Activated naive CD4-positive, alpha-beta T cell treated with anti-CD3 and anti-CD28 coated beads, Interleukin-2, amount 50 U/mL, for 72 hours (primary cell): ENCODE measurements at places on chromosomes 7 and 10.

DNA sequence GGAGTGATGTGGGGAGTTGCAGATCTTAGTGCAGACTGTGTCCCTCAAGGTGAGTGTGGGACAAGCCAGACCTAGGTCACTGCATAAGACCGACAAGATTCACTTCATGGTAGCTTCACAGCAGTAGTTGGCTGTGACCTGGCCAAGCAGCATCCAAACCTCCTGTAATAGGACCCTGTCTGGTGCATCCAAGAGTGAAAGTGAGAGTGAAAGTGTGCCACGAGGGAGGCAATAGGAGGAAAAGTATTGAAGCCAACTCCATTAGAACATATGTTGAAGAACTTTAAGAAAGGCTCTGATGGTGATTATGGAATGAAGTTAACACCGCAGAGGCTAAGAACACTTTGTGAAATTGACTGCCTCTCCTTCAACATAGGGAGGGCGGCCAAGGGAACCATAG lies 7.8 kb upstream of the ZNF33B start:
- DNase-seq, result no peak

- DNase-seq, result no peak
Observed at GRCh38 chr7:23915236-23915635, 205.2 kb downstream of the STK31 start.

DNA sequence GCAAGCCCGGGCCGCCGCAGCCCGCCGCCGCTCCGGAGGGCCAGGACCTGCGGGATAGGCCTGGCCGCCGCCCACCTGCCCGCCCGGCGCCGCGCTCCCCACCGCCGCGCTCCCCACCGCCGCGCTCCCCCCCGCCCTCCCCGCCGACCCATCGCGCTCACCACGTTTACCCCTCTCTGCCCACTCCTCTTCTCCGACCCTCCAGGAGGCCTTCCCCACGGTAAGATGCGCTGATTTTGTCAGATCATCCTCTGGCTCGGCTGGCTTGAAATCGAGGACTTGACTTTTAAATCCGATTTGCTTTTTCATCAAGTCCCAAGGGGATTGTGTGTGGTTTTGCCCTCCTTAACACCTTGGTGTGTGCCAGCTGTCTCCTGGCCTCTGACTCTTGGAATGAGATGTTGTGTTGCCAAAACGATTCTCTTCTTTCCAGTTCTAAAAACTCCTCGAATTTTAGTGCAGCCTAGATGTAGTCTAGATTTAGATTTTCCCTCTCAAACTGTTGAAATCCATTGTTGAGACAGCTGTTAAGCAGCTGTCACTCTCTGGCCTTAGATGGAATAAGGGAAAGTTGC lies 738 bp downstream of the POM121 start:
- DNase-seq, result no peak

GRCh38 chr10:17710181-17710580 lies 41.8 kb upstream of the TMEM236 start:
- no peak for DNase-seq

DNA sequence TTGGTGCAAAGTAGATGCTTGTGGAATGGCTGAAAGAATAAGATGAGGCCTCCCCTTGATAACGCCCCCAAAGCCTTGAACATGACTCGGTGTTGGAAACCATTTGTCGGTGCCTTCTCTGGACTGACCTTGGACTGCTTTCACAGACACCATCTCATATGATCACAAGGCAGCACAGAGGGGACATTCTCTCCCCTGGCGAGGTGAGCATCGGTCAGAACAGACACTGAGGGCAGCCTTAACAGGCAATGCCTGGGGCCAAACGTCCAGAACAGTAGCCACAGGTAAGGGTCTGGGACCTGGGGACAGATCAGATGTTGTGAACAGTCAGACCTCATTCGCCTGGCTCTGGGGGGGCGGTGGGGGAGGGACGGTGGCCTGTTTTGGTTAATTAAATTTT lies 2.8 kb upstream of the TRRAP start:
- no peak for DNase-seq

- no peak for DNase-seq
Observed at GRCh38 chr7:24498439-24498838, 74.8 kb upstream of the PALS2 start.

- no peak for DNase-seq
Observed at GRCh38 chr7:92667816-92668535, 77.8 kb upstream of the FAM133B start.

- DNase-seq, result no peak
Observed at GRCh38 chr10:94423627-94424026, 21.3 kb downstream of the TBC1D12 start.

- DNase-seq, result no peak
Observed at GRCh38 chr10:93568105-93568390, 1.6 kb downstream of the FFAR4 start.

DNA sequence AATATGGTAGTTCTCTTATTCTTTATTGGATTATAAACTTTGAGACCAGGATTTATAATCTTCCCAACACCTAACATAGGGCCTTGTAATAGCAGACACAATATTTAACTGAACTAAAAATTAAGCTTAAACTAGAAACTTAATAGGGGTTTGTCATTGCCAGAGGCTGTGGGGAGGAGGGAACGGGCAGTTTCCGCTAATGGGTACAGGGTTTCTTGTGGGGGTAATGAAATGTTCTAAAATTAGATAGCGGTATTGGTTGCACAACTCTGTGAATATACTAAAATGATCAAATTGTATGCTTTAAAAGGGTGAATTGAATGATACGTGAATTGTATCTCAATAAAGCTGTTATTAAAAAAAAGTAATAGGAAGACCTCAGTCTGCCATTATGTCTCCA lies 45.4 kb downstream of the NT5C2 start:
- DNase-seq, result no peak

DNA sequence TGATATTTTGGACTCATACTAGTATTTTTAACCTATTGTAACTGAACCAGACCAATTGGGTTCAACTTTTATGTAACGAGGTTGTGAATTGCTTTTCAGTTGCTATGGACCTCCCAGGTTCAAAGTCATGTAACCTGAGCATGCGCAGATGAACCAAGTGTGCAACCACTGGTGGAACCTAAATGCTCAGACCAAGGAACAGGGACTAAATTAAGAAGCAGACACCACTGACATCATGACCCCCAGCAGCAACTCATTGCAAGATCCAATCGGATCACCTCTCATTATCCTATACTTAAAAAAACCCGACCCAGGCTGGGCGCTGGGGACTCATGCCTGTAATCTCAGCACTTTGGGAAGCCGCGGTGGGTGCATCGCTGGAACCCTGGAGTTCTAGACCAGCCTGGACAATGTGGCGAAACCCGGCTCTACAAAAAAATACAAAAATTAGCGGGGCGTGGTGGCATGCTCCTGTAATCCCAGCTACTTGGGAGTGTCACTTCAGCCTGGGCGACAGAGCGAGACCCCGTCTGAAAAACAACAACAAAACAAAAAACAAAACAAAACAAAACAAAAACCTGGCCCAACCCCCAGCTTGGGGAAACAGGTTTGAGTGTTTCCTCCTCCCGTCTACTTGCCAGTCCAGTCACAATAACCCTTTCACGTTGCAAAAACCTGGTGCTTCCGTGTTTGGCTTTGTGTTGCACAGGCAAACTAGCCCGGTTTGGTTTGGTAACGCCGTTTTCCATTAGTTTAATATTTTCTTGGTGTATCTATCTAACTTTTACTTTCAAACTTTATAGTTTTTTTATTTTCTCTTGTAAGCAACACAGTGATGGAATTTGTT lies 11.3 kb upstream of the ZNF518A start:
- no peak for DNase-seq

DNA sequence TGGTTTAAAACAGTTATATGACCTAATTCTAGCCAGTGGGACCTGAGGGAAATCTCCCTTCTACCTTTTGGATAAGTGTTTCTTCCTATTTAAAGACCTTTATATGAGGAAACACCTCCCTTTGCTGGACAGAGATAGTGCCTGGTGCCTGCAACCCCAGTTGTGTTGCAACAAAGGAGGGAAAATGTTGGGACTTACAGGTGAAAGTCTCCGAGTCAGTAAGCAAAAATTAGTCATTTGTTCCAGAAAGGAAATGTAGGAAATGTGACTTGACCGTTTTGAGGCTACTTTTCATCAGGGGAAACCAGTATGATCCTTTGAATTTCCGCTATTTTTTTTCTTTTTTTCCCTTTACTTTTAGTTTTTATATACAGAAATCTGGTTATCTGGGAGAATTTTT lies 165.5 kb downstream of the DKK1 start:
- DNase-seq, result no peak

- no peak for DNase-seq
Observed at GRCh38 chr10:74507951-74508350, 318.4 kb upstream of the KAT6B start.
